ENCODE measurements at places on chromosomes 5 and 9.

DNA sequence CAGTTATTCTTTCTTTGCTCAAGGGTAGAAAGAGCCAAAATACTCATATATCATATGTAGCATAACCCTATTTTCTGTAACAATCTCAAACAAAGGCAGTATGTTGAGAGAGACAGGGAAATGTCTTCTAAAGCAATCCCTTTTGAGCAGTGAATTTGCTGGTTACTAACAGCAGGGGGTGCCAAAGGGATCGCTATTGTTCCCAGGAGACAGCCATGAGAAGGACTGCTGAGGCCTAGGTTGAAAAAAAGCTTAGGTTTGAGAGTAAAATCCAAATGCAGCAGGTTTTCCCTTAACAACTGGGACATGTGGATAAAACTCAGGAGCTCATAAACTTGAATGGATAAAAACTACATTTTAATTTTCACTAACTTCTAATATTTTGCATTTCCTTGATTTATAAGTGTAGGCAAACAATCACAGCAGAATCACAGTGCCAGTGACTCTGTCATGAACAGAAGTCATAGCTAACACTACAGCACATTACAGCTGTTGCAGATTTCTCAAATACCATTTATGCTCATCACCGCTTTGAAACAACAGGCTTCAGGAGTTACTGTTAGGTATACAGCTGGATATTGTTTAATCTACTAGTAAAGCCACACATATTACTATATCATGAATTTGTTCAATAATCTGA lies 148.4 kb downstream of the MAPKAP1 start:
- DNase-seq = peak; percentile 8

DNA sequence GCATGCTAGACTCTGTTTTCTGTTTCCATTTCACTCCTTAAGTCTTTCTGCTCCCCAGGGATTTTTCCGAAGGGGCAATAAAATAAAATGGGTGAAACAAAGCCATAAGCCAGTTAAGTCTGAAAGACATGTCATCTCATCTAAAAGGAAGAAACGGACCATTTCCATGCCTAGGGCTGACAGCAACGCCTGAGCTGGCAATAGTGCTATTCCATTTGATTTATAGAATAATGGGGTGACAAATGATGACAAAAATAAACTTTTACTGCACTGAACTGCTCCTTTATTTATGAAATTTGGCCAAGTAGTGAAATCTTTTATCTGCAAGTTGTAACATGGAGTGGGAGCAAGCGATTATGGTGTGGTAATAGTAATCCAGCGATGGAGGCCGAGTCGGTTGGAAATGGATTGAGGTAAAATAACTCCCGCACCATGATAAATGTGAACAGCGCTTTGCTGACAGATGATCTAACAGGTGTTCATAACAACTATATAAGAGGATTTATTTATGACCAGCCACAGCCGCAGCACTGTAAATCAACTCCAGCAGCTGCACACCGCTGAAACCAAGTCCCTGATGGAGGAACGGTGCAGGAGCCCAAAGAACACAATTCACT lies 219.8 kb upstream of the TBCA start:
- DNase-seq = no peak

- no peak for DNase-seq
Observed at GRCh38 chr5:143635888-143636287, 176.1 kb upstream of the HMHB1 start.

GRCh38 chr5:15798006-15798405 lies 298.0 kb downstream of the FBXL7 start:
- DNase-seq = no peak

DNA sequence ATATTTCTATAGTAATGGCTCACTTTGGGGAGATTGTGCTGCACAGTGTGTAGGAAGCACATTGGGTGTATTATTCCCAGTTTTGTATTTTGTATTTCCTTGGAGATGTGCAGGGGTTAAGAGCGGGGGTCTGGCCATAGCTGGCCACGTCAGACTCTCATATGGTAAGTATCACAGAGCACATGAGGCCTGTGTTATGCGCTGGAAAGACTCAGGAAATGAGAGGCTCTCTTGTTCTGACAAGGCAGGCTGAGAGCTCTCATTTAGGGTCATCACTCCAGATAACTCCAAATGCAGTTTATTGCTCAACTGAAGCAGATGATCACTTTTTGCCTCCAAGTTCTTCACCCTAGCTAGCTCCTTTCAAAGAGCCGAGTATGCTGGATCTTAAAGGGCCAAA lies 205.7 kb downstream of the NTRK2 start:
- DNase-seq = no peak

DNA sequence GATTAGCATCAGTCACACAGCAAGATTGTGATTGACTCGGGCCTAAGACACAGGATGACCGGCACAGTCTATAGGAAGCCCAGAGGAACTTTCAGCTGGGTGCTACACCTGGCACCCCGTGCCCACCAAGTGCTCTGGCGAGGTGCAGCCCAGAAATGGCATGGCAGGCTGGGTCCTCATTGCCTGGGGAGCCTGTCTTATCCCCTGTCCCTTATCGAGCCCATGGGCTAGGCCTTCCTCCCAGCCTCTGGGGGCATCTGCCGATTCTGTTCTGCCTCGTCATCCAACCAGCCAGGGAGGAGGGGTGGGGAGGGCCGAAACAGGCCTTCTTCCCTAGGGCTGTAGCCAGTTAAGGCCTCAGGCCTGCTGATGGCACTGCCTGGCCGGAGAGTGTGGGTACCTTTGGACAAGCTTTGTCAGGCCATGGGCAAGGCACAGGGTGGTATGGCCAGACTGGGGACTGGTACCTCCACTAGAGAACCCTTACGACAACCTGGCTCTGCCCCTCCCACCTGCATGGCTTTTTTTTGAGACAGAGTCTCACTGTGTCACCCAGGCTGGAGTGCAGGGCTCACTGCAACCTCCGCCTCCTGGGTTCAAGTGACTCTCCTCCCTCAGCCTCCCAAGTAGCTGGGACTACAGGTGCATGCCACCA lies 1.6 kb downstream of the GRK6 start:
- DNase-seq = no peak

DNA sequence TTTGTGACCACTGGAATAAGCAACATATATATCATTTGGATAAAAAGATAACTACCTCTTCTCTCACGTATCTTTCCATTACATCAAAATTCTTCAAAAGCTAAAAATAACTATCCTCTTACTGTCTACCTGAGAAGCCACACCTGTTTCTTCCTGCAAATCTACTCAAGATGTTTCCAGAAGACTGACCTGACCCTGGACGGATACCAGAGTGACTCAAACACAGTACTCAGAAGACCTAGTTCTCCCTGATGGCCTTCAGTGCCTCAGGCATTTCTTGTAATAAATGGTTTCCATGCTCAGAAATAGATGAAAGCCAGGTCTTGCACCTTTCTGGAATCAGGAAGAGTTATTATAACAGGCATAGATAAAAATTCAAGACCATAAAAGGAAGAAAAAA lies 245.9 kb upstream of the PIK3R1 start:
- DNase-seq = no peak

GRCh38 chr5:133075572-133076536 lies 24.0 kb downstream of the HSPA4 start:
- no peak for DNase-seq

DNA sequence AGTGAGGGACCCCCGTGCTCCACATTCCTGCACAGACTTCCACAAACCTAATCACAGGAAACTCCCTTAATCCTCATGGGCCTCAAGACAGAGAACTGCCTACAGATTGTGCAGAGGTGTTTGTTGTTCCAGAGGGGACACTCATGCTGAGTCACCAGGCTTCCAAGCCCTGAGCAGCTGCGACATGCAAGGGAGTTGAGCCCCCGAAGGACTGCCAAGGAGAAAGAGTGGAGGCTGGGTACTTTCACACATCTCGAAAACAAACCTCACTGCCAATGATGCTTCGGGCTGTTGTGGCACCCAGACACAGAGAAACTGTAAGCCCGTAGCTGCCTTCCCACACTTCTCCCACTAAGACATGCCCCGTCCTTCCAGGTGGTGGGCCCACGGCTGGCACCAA lies 480.8 kb downstream of the CDH12 start:
- no peak for DNase-seq

DNA sequence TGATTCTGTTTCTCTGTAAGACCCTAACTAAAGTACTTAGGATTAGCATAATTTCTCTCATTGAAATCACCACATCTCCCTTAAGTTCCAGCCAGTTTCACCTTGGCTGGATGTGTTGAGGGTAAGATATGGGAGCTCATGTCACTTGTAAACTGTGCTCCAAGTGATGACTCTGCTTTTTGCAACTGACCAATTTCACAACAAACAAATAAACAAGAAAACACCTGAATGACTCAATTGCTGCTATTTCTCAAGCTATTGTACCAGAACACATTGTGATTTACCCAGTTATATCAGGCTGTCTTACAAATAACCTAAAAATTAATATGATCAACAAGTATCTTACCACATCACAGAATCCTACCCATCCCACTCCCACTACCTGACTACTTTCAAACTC lies 379.1 kb upstream of the KIF2A start:
- DNase-seq = no peak

- DNase-seq = no peak
Observed at GRCh38 chr5:138515556-138516245, 27.3 kb downstream of the ETF1 start.

DNA sequence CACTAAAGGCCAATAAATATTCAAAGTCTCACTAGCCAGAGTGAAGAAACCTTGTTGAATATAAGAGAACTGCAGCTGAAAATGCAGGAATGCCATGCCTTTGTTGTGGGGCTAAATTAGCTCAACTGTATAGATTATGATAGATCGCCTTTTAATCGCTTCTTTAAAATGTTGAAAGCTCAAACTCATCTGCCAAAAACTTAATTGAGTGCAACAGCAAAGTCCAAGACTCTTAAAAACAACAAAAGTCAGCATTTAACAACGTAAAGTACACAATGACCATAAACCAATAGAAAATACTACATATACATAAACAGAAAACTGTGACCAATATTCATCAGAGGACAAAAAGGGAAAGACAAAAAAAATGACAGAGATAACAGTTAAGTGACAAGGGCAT lies 585.0 kb upstream of the CDH6 start:
- DNase-seq = no peak

DNA sequence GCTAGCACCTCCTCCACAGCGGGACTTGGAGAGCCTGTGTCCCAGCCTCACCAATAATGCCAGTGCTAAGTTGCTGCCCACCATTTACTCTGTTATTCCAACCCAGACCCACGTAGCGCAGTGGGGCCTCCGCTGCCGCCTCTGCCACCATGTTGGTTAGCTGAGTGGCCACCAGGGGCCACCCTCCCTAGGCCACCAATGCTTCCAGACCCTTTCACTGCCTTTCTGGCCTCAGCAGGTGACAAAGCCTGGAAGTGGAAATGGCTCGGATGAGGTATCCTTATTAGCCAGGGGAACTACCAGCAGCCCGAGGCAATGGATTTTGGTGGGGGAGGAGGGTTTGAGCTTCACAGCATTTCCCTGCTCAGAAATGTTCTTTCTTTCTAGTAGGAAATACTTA lies 110.1 kb downstream of the OSTF1 start:
- no peak for DNase-seq
